Stimulated activated CD4-positive, alpha-beta T cell treated with anti-CD3 and anti-CD28 coated beads, Interleukin-1b, Interleukin-23, amount 100 ng/mL, for 24 hours (primary cell): ENCODE measurements at places on chromosomes 1 and 21.

GRCh38 chr1:22772014-22772413, 61.4 kb downstream of the EPHB2 start:
- DNase-seq, result no peak

DNA sequence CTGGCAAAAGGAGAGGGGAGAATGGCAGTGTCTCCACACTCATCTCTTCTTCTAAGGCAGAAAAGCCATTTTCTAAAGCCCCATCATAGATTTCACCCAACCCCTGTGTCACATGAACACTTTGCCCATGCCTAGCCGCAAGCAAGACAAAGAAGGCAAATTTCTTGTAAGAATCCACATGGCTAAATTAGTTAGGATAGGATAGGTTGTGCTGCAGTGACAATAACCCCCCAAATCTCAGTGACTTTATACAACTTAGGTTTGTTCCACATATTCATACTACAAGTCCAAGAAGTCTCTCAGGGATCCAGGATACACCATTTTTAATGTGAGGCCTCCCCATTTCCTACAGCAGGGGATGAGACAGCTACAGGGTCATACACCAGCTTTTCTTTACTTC, 40.8 kb downstream of the MIS18A start:
- no peak for DNase-seq

- DNase-seq, result no peak
These were observed 99.5 kb downstream of the LACTBL1 start for GRCh38 chr1:22872981-22873664.

DNA sequence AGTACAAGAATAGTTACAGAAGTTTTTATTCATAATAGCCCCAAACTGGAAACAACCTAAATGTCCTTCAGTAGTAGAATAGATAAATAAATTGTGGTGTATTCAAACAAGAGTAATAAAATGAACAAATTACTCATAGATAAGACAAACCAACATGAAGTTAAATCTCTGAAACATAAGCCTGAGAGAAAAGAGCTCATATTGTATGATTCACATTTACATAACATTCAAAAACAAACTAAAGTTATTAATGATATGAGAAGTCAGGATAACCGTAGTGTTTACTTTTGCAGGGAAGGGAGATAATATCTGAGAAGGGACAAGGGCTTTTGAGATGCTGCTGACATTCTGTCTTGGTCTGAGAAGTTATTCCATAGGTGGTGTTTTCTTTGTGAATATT, 13.5 kb downstream of the STPG1 start:
- no peak for DNase-seq

GRCh38 chr1:176051402-176051801, 155.7 kb downstream of the COP1 start:
- no peak for DNase-seq

GRCh38 chr1:156601122-156601830, at the start of gene GPATCH4:
GPATCH4 (minus strand) TSS chr1:156601479.
- peak; percentile 53 for DNase-seq

GRCh38 chr1:156742017-156742416, 1.1 kb upstream of the MRPL24 start:
- no peak for DNase-seq

GRCh38 chr1:10625554-10625953, 150.8 kb downstream of the PEX14 start:
- DNase-seq, result no peak

DNA sequence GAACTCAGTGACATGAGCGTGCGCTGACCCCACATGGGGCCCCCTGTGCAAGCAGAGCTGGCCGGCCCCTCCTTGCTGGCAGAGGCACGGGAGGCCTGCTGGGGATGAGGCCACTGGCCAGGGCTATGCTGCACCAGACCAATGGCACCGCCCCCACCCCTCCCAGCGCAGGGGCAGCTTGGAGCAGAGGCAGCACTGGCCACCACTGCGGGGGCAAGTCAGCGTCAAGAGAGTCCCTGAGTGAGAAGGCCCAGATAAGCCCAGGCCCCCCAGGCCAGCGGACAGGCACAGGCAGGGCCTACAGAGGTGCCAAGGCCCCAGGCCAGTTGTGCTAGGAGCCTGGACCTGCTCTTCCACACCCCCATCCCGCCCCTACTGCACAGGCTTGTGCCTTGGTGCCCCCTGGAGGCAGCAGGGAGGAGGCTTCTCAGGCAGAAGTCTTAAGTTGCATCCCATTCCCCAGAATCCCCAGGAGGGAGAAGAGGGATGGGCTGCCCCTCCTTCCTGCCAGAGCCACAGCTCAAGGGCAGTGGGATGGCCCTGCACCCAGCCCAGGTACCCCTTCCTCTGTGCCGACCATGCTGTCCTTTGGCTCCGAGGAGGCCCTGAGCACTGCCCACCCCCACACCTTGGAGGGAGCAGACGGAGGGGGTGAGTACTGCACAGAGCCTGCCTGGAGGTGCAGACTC, 35.8 kb downstream of the EPHX1 start:
- no peak for DNase-seq

DNA sequence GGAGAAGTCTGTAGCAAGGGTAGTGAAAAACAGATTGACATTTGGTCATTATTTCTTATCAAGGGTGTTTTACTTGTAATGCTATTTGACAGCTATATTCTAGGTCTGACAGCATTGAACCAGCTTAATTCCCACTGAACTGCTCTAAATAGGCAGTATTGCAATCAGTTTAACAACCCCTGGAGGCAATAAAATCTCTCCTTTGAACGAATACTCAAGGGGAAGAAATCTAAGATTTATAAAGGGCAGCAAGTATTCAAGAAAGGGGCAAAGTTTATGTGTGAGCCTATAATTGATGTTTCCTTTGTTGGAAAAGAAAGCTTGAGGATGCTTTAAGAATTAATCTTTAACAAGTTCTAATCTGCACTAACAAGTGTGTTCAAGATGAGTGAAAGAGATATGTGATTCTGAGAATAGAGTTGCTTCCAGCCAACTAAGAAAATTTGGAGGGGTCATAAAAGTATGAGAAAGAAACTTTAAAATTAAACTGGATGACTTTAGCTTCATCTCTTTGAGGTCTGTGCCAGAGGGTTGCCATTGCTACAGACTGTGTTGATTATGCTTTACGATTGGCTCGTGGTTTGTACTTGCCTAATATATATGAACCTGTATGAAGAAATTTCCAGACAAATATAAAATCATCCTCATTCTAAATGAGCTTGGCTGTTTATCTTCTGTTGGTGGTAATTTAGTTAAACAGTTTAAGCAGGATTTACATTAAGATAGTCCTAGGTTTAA, 72.5 kb downstream of the ZNF326 start:
- DNase-seq, result no peak

DNA sequence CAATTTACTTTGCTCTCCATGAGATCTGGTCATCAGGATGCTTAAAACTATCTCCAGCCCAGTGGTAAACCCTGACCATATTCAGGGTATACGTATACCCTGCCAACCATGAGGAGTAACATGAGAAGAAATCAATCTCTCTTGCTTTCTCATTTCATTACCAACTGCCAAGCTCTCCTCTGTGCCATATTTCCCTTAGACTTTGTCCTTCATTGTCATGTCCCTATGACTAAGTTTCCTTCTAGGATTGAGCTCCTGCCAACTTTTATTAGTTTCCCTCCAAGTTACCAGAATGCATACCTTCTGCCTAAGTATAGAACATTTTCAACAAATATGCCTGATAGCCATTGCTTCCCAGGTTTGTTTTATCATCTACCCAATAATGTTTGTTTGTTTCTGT, 1113.9 kb upstream of the B3GALT2 start:
- no peak for DNase-seq

GRCh38 chr1:37560401-37561132, 3.8 kb downstream of the DNALI1 start:
- no peak for DNase-seq

DNA sequence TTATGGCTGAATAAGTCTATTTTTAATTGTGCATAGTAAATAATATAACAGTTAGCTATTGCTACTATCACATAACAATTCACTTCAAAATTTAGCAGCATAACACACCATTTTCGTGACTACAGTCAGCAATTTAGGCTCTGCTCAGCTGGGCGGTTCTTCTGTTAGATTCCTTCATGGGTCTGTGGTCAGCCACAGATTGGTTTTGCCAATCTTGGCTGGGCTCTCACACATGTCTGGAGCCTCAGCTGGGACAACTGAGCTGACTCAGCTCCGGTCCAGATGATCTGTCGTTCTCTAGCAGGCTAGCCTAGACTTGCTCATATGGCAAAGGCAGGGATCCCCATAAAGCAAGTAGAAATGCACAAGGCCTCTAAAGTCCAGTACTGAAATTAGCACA, 15.1 kb upstream of the CDC42BPA start:
- no peak for DNase-seq

DNA sequence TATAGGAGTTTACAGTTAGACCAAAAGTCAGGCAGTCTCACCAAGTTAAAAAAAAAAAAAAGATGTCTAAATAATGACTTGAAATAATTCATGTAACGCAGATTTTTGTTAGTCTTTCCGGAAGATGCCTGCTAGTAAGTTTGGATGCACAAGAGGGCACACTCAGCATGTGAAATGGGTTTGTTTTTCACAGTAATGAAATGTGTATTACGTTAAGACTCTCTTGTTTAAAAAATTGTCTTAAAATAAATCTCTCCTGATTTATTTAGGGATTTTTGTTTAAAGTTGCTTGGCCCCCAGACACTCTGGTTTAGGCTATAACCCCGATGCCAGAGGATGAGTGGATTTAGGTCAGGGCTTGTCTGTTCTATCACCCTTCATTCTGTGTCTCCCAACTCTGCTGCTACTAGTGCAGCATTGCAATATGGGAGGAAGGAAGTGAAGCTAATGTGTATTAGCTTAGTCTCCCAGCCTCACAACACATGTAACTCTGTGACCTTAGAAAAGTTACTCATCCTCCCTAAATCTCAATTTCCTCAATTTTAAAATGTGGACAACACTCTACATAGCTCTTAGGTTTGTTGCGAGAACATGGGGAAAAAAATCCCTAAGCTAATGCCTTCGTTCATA, 25.7 kb downstream of the CTH start:
- no peak for DNase-seq

DNA sequence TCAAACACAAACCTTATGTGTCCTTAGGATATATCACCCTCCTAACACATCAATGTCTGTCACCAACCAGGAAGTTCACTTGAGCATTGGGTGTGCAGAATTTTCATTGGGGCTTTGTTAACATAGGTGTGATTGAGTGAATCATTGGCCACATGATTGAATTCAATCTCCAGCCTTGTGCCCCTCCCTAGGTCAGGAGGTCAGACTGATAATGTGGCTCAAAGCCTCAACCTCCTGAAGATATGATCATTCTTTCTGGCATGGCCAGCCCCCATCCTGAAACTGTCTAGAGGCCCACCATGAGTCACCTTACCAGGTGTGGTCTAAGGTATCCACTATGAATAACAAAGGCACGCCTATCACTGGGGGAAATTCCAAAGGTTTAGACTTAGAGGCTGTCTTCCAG, 90.1 kb downstream of the PKN2 start:
- DNase-seq, result peak; percentile 18

DNA sequence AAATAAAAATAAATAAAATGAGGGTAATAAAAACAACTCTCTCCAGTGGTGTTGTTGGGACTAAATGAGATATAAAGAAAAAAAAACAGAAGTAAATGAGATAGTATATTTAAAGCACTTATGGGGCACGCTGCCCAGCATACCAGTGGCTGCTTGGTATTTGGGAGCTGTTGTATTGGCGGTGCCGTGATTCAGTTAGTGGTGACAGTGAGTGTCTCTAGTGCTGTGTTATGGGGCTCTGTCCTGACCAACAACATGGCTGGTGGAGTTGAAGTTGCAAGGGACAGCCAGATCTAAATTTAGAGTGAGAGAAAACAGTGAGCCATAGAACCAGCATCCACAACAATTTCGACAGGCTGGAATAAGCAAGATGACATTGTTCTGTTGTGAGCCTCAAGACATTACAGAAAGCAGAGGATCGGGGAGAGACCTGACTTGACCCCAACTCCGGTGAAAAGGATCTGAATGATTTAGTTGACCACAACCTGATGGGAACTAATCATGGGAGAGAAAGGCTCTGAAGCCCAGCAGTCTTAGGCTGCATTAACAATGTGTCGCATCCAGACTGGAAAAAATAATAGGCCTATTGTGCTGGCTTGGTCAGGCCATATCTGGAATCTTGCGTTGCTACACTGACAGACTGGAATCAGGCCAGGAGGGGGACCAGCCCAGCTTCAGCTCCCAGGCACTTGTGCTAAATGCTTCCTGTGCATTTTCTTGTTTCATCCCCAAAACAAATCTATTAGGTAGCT, 2.4 kb upstream of the MFSD2A start:
- DNase-seq, result no peak

DNA sequence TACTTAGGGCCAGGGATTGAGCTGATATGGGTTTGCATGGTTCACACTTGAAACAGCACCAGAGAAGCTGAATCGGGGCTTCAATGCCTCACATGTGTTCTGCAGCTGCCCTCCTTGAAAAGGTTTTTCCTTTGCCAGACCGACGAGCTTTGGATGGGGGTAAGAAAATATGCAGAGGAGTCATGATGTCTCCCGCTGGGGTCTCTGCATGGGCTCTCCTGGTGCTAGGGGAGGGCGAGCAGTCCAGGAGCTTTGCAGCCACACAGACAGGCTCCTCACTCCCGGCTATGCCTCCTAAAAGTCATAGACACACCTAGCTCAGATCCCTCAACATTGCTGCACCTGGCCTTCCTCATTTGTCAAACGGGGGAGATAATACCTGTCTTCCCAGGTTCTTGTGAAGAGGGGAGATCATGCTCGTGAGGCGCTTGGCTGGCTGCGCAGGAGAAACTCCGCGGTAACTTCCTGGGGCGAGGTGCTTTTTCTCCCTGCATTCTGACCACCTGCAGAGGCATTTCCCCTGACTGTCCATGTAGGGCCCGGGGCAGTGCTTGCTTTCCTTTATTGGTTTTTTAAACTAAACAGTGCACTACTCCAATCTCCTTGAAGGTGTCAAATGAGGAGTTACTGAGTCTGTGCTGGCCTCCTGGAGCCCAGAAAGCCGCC, 112.4 kb downstream of the PLXNA2 start:
- no peak for DNase-seq
